Glomerular endothelial cell (primary cell): ENCODE measurements at places on chromosomes 1 and 21.

DNA sequence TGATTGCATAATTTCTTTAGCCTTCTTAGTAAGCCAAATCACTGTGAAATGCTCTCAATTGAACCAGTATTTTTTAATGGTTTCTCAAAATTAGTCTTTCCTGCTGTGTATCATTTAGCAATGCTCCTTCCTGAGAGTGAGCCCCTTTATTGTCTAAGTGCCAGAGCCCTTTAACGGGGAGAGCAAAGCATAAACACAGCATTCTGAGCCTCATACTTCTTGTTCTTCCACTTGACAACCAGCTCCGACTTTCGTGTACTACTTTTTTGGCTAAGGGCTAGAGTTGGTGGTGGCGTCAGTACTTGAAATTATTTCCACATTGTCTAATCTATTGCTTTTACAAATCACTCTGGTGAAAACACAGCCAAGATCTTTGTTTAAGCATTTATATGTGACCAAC is 299.0 kb downstream of the TPR start:
- DNase-seq, result no peak

DNA sequence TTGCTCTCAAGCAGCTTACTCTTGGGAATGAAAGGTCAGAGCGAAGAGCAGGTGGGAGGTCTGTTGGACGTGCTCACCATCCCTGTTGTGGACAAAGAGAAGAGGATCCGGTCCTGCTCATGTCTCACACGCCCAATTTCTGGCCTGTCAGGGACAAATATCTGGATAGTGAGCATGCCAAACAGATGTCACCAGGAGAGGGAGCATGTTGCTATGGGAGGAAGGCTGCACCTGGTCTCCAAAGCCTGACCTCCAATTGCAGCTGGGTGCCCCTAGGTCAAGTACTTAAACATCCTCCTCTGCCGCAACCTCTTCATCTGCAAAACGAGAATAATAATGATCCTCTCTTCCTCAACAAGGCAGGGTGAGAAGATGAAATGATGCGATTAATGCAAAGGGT is 53.4 kb downstream of the DMRTA2 start:
- no peak for DNase-seq

GRCh38 chr1:238487931-238488330 is 597.2 kb upstream of the ZP4 start:
- DNase-seq, result no peak

DNA sequence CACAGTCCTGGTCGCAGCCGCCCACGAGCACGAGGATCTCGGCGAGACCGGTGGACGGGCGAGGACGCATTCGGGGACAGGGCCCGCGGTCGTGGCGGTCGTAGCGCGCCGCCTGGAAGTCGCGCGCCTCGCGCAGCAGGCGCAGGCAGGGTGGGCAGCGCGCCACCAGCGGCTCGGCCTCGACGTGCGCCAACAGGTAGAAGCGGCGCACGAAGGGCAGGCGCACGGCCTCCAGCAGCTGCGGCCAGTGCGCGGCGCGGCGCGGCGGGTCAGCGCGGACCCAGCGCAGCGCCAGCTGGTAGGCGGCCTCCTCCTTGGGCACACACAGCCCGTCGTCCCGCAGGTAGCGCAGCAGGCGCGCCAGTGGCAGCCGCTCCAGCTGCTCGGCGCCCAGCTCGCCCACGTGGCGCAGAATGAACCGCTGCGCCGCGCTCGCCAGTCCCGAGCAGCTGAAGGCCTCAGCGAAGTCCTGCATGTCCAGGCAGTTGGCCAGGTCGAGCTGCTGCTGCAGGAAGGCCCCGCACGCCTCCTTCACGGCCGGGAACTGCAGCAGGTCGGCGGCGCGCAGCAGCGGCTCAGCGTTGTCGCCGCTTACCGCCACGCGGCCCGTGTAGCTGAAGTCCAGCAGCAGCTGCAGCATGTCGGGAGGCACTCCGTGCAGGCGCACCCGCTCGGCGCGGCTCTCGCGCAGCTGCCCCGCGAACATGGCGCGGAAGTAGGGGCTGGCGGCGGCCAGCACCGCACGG is 573 bp downstream of the KLHL21 start:
- no peak for DNase-seq

- DNase-seq, result no peak
Observed at GRCh38 chr1:43549921-43550597, 19.4 kb downstream of the PTPRF start.

GRCh38 chr1:57741521-57741920 is 317.7 kb upstream of the DAB1 start:
- DNase-seq, result no peak

DNA sequence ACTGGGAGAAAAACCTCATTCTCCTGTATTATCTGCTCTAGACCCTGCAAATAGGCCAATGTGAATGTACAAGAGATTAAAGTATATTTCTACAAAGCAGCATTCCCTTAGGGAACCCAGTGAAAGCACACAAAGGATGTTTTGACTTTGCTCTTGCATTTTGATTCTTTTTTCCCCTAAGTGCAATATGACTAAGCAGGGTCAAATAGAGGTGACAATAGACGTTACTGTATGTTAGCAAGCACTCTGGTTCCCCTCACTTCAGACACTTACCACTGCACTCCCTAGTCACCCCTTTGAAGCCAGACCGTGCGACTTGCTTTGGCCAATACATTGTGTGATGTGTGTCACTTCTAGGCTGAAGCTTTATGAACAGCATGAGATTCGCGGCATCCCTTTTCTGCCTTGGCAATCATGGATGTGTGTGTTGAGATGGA is 209.7 kb downstream of the RHOU start:
- no peak for DNase-seq

GRCh38 chr1:230112131-230112701 is 45.2 kb downstream of the GALNT2 start:
- DNase-seq, result no peak

DNA sequence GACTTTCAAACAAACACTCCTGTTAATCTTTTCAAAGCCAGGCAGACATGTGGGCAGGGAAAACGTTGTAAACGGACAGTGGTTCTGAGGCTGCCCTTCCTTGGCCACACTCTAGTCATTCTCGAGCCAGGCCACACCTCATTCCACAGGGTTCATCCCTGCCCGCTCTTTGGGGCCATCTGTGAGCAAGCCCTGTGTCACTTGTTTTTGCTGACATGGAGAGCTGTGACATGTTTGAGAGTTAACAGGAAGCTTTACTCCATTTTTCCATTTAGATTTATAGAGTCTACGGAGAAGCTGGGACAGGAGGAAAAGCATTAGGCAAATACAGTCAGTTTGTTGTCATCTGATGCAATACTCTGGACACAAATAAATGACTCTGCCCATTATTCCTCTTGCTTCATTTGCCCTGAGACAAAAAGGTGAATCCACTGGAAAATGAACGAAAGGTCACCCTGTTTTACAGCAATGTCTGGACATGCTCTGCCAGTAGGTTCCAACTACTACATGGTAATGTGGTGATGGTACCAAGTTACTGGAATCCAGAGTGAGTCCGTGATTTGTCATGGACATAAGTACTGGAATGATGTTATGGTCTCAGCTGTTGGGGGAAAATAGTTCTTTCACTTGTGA is 126.9 kb downstream of the CLIC6 start:
- no peak for DNase-seq

DNA sequence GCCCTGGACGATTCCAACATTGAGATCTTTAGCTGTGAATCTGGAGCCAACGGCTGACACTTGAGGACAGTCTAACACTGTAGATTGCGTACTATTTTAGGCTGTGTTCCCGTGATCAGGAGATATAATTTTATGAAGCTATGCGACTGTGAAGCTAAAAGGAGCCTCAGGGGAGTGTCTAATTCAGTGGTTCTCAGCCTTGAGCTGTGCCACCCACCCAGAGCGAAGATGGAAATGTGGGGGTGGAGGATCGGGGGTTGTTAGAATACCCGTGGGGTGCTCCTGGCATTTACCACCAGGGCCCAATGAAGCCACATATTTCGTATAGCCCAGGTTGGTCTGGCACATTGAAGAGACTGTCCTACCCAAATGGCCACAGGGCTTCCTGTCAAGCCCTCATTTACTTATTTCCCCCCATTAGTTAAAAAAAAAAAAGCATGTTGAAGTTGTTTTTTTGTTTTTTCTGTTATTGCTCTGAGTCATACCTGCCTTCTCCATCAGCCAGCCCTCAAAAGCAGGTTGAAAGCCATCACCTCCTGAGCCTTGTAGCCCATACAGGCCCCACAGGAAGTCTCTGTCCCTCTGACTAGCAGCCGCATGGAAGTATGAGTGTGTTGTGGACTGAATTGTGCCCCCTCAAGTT is 141.7 kb downstream of the GALNT2 start:
- DNase-seq, result no peak

- no peak for DNase-seq
Observed at GRCh38 chr1:99570486-99571089, 75.3 kb upstream of the PALMD start.
